ENCODE measurements at places on chromosomes 4 and X. TPM values are rescaled to one million over a fixed set of nuclear protein-coding genes. Genes with fewer than 3 reads are reported as not detected.

The SLITRK4 gene
- total RNA-seq, result 2.2 TPM

The NPY1R gene
- total RNA-seq, result 0.12 TPM

The SSX1 gene
- total RNA-seq, result not detected

The CBLL2 gene
- total RNA-seq, result not detected

The GJB1 gene
- total RNA-seq, result not detected

The NLGN3 gene
- total RNA-seq, result 0.10 TPM

The NOX1 gene
- total RNA-seq, result not detected

The PLXNB3 gene
- 0.94 TPM for total RNA-seq

The DUSP21 gene
- not detected for total RNA-seq

The FGF13 gene
- not detected for total RNA-seq

The TIGD4 gene
- 0.24 TPM for total RNA-seq

The IL21 gene
- total RNA-seq, result not detected

The GABRA4 gene
- not detected for total RNA-seq

The MAGEA1 gene
- total RNA-seq, result not detected

The RPA4 gene
- total RNA-seq, result 0.20 TPM

The SNCA gene
- total RNA-seq, result not detected

The MMRN1 gene
- total RNA-seq, result 0.83 TPM

The XAGE1A gene
- total RNA-seq, result not detected
